Lower lobe of right lung (tissue), 2 donors: ENCODE measurements at places on chromosomes 5 and 9.

- no peaks in the 10 kb centered on the region for H3K27me3 ChIP-seq
- no peaks in the 10 kb centered on the region for H3K36me3 ChIP-seq
- H3K4me1 ChIP-seq: peaks cover 13% of the 10 kb centered on the region
- DNase-seq: no peak
- H3K4me3 ChIP-seq: no peak overlapping the region
- H3K27ac ChIP-seq: no peak overlapping the region
Measured at GRCh38 chr5:10633271-10634049, 69.6 kb downstream of the ANKRD33B start.

DNA sequence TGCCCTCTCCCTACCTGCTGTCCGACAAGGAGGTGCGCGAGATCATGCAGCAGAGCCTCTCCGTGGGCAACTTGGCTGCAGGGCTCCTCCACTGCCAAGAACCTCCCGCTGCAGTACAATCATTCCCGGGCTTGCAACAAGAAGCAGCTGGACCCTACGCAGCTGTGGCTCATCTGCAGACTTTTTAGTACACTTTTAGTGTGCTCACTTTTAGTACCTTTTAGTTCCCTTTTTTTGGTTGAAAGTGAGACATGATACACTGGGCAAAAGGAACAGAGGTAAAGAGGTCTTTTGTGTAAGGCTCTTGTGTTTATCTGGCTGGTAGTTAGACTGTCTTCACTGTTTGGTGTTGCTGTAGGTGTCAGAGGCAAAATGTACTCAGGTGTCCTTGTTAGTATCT lies 58.1 kb upstream of the SPTLC1 start:
- H3K27me3 ChIP-seq: no peaks in the 10 kb centered on the region
- no peak for DNase-seq
- H3K4me3 ChIP-seq: no peak overlapping the region
- no peak overlapping the region for H3K27ac ChIP-seq
- H3K36me3 ChIP-seq: no peaks in the 10 kb centered on the region

- H3K4me1 ChIP-seq: no peaks in the 10 kb centered on the region
- H3K36me3 ChIP-seq: no peaks in the 10 kb centered on the region
- H3K27ac ChIP-seq: no peak overlapping the region
- no peaks in the 10 kb centered on the region for H3K27me3 ChIP-seq
- DNase-seq: no peak
Measured at GRCh38 chr5:98398465-98398864, 375.0 kb upstream of the RGMB start.

DNA sequence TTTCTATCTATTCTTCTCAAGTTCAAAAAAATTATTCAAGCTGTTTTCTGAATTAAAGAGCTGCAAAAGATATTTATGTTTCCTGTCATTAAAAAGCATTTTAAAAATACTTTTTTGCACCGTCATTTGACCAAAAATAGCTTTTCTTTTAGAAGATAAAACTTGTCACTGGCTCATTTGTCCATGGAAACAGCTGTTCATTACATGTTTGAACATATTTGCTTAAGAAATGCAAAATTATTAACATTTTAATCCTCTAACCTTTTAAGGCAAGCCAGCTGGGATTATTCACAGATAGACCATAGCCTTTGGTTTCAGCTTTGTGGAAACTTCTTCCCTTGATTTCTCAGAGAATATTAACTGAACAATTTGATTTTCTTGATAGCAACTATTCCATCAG lies 393.9 kb downstream of the TUSC1 start:
- no peaks in the 10 kb centered on the region for H3K36me3 ChIP-seq
- no peaks in the 10 kb centered on the region for H3K27me3 ChIP-seq
- no peak overlapping the region for H3K4me3 ChIP-seq
- no peak overlapping the region for H3K27ac ChIP-seq
- H3K4me1 ChIP-seq: no peaks in the 10 kb centered on the region

GRCh38 chr5:138632900-138633489 lies 57.8 kb upstream of the HSPA9 start:
- H3K27me3 ChIP-seq: no peaks in the 10 kb centered on the region
- DNase-seq: peak; percentile 73
- no peak overlapping the region for H3K4me3 ChIP-seq
- no peak overlapping the region for H3K27ac ChIP-seq
- H3K36me3 ChIP-seq: no peaks in the 10 kb centered on the region

DNA sequence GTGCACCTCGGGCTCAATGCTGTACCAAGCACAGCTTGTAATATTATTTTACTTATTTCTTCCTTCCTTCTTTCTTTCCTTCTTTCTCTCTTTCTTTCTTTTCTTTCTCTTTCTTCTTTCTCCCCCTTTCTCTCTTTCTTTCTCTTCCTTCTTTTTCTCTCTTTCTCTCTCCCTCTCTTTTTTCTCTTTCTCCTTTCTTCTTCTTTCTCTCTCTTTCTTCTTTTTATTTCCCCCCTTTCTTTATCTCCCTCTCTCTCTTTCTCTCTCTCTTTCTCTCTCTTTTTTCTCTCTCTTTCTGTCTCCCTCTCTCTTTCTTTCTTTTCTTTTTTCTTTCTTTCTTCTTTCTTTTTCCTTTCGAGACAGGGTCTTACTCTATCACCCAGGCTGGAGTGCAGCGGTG lies 32.7 kb upstream of the GNE start:
- no peak overlapping the region for H3K27ac ChIP-seq
- H3K4me1 ChIP-seq: no peaks in the 10 kb centered on the region

- H3K4me3 ChIP-seq: no peak overlapping the region
- peak; percentile 25 for DNase-seq
- H3K27ac ChIP-seq: peak overlapping the region; percentile 6
- H3K27me3 ChIP-seq: peaks cover 10% of the 10 kb centered on the region
Measured at GRCh38 chr5:178123094-178123965, 7.5 kb upstream of the RMND5B start.

DNA sequence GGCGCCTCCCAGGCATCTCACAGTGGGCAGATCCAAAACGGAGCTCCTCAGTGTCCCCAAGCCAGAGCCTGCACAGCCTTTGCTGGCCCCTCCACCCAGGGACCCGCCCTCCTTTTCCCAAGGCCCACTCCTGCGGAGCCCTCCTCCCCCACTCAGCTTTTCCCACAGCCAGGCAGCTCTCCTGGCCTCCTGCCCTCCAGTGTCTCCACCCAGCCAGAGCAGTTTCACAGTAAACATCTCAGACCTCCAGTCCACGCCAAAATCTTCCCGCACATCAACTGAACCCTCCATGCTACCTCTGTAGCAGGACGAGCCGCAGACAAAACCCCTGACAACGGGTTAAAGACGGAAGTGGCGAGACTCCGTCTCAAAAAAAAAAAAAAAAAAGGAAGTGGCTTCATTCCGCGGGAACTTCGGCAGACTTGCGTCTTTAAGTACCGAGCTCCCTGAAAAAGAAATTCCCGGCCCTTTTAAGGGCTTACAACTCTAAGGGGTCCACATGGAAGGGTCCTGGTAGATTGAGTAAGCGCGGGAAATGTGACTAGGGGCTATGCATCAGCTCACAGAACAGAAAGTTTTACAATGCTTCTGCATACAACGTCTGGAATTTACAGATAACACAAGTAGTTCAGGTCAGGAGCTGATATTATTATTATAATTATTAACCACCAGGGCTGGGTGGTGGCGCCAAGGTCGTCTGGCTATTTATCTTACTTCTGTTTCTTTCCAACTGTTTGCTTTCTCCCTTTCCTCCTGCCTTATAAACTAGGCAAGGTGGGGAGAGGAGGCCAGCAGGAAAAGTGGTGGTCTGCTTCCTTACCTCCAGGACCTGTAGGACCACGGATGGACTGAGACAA lies 11.4 kb upstream of the GRIN1 start:
- H3K4me1 ChIP-seq: peaks cover 31% of the 10 kb centered on the region
- H3K27me3 ChIP-seq: peaks cover 8% of the 10 kb centered on the region
- no peak for DNase-seq
- H3K36me3 ChIP-seq: no peaks in the 10 kb centered on the region

DNA sequence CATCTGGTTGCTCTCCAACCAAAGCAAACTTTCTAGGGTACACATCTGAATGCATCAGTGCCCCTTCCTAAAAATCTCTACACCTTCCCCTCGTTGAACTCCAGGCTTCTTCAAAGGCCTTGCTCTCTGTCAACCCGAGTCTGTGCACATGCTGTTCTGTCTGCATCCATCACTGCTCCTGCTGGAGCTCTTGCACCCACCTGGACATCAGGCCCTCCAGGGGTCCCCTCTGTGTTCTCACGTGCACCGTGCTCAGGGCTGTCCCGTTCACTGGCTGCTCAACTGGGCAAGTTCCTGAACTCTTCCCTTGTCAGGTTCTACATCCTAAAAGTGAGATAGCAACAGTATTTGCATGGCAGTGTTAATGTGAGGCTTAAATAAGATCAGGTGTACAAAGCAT lies 62.7 kb upstream of the ANGPTL2 start:
- no peak overlapping the region for H3K4me3 ChIP-seq
- no peak overlapping the region for H3K27ac ChIP-seq
- H3K4me1 ChIP-seq: peaks cover 47% of the 10 kb centered on the region

DNA sequence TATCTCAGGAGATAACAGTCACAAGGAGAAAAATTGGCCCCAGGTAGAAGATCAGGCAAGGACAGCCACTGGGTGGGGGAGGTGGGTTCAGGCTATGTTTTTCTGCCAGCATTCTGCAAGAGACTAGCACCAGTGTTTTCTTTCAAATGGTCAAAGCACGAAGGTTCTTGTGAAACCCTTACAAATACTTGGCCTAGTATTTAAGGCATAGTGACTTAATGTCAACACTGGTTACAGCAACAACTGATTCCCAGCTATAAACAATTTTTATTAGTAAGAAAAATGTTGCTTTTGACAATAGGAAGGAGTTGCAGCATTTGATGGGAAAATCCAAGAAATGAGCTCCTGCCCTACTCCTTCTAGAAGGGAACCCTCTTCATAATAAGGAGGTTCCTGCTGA lies 349.6 kb downstream of the SLIT3 start:
- H3K36me3 ChIP-seq: no peaks in the 10 kb centered on the region
- no peak overlapping the region for H3K4me3 ChIP-seq
- no peak overlapping the region for H3K27ac ChIP-seq
- no peaks in the 10 kb centered on the region for H3K27me3 ChIP-seq
- H3K4me1 ChIP-seq: no peaks in the 10 kb centered on the region

GRCh38 chr9:131609099-131609830 lies 63.9 kb downstream of the PRRT1B start:
- H3K4me1 ChIP-seq: peaks cover 30% of the 10 kb centered on the region
- H3K36me3 ChIP-seq: peaks cover 90% of the 10 kb centered on the region
- peak overlapping the region; percentile 68 for H3K27ac ChIP-seq
- H3K27me3 ChIP-seq: no peaks in the 10 kb centered on the region

DNA sequence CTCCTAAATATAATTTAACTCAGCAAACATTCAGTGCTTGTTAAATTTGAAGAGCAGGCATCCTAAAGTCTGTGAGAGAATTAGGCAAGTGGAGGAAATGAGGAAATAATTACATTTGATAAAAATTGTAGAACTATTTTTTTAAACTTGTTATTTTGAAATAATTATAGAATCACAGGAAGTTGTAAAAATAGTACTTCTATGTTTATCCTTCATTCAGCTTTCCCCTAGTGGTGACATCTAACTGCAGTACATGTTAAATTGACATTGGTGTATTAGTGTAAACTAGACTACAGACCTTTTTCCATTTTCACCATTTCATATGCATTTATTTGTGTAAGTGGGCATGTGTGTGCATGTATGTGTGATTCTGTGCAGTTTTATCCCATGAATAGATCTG lies 51.6 kb downstream of the F2RL2 start:
- H3K4me3 ChIP-seq: no peak overlapping the region
- no peaks in the 10 kb centered on the region for H3K27me3 ChIP-seq
- H3K4me1 ChIP-seq: no peaks in the 10 kb centered on the region
- H3K36me3 ChIP-seq: no peaks in the 10 kb centered on the region
- no peak overlapping the region for H3K27ac ChIP-seq

- no peak overlapping the region for H3K27ac ChIP-seq
- no peaks in the 10 kb centered on the region for H3K27me3 ChIP-seq
- no peaks in the 10 kb centered on the region for H3K36me3 ChIP-seq
- no peak overlapping the region for H3K4me3 ChIP-seq
Measured at GRCh38 chr9:14520341-14520740, 172.9 kb downstream of the ZDHHC21 start.

- DNase-seq: no peak
- H3K36me3 ChIP-seq: no peaks in the 10 kb centered on the region
- H3K4me3 ChIP-seq: no peak overlapping the region
- H3K4me1 ChIP-seq: peaks cover 51% of the 10 kb centered on the region
Measured at GRCh38 chr5:180825768-180826525, 23.3 kb upstream of the MGAT1 start.

DNA sequence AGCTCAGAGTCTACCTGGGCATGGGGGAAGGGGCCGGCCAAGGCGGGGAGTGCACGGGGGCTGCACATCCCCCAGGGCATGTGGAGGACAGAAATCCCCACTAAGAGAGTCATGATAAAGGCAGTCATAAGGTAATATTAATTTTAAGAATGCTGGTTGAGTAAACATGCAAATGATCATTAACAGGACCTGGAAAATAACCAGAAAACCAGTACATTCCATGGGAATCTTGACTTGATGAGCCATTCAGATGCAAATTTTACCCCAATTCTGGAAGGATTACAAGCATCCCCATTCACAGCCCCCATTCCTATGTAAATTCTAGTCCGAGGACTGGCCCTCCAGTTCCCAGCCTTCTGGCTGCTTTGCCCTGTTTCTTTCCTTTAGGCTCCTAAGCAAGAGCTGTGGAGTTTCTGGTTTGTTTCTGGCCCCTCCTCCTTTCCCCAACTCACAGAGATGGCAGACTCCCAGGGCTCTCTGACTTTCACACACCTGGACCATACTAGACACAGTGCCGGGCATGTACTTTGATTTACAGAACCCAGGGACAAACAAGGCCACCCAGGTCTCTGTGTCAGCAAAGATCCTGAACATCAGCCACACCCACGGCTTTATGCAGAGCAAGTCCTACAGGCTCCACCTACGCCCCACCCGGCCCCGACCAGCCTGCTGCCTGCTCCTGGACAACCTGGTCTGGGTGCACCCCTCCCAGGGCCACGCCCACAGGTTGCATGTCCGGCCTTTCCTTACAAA lies 62.7 kb downstream of the SEMA4D start:
- peaks cover 43% of the 10 kb centered on the region for H3K4me1 ChIP-seq
- H3K27ac ChIP-seq: no peak overlapping the region
- H3K27me3 ChIP-seq: no peaks in the 10 kb centered on the region
- H3K4me3 ChIP-seq: no peak overlapping the region
- H3K36me3 ChIP-seq: no peaks in the 10 kb centered on the region

DNA sequence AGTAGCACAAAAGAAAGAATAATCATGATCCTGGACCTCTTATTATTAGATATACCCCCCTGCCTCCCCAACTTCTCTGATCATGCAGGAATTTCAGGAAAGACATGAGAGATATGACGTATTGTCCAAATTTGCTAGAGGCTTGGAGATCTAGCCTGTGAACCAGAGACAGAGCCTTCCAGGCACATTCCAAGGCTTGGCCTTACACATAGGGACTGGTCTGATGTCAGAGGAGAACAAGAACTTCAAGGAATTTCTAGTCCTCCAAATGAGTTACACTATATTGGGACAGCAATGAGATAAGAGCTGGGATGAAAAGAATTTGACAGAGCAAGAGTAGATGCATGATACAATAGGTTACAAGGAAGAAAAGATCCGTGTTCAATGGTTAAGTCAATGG lies 67.0 kb downstream of the MCTP1 start:
- no peaks in the 10 kb centered on the region for H3K27me3 ChIP-seq
- no peak for DNase-seq
- H3K36me3 ChIP-seq: no peaks in the 10 kb centered on the region
- H3K4me1 ChIP-seq: no peaks in the 10 kb centered on the region
- no peak overlapping the region for H3K4me3 ChIP-seq
